ENCODE measurements at places on chromosomes 13 and 19.

GRCh38 chr19:47381121-47381520 lies 32.0 kb downstream of the DHX34 start:
- no peak for DNase-seq

- DNase-seq = peak; percentile 53
Measured at GRCh38 chr19:48064509-48064908, 20.6 kb upstream of the CABP5 start.

DNA sequence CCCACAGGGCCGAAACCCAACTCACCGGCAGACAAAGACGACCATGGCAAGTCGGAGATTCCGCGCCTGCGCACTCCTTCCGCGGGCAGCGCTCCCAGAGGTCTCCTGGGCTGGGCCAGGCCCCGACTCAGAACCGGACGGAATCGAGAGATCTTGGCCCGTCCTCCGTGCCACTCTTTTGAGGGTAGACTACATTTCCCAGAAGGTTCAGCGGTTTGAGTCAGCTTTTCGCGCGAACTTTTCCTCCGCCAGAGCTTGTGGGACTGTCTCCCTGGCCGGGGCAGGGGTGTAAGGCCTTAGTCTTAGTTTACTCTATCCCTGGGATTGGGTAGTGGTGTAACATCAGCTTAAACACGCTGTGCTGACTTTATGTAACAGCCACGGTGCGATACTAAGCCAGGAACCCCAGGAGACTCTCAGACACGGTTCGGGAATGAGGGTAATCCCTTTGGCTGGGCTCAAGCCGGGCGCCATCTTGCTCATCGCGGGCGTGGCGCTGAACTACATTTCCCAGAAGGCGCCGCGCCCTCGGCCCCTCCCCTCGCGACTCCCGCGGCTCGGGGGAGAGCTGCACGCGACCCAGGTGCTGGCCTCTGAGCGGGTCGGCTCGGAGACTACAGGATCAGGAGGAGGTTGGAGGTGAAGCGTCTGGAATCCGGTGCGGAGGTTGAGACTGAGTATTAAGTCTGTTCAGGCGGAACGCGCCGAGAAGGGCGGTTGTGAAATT lies at the start of gene ZNF260:
Gene ZNF260 (minus strand): TSS at position 78 of the 727 bp plus-strand sequence. CDS start 13,033 bp downstream, outside the sequence.
- peak; percentile 98 for DNase-seq

- peak; percentile 11 for DNase-seq
Measured at GRCh38 chr19:21328406-21328805, 804 bp downstream of the ZNF708 start.

- DNase-seq = no peak
Measured at GRCh38 chr13:93289842-93290241, 63.2 kb downstream of the GPC6 start.

DNA sequence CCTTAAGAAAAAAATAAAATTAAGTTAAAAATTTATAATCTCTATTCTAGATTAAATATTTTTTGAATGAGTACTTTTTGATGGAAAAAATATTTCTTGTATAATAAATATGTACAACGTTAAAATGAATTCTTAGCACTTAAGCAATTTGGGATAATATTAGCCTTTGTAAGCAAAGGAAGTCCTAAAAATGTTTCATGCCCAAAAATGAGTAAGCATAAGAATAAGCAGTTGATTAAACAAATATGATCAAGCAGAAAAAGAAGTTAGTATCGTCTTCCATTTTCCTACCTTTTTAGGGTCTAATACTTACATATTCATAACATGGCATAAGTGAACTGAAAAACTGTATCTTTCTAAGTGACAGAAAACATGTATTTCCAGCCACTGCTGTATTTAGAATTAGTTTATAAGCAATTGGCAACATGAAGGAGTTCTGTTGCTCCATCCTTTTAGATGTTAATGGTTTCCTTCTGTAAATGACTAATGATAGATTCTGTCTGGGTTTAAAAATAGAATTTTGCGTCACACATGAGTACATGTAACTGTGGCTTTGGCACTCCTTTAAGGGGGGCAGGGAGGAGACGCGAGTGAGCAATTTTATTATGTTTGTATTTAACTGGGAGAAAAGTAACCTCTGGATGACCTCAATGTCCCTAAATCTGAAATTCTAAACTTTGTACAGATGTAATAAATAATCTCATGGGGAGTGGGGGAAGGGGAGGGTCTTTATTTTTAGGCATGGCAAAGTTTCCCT lies 237.4 kb downstream of the RGCC start:
- peak; percentile 97 for DNase-seq

GRCh38 chr13:34751492-34751891 lies 190.6 kb upstream of the NBEA start:
- DNase-seq = no peak

GRCh38 chr13:36555151-36555986 lies 118.5 kb upstream of the SERTM1 start:
- no peak for DNase-seq

DNA sequence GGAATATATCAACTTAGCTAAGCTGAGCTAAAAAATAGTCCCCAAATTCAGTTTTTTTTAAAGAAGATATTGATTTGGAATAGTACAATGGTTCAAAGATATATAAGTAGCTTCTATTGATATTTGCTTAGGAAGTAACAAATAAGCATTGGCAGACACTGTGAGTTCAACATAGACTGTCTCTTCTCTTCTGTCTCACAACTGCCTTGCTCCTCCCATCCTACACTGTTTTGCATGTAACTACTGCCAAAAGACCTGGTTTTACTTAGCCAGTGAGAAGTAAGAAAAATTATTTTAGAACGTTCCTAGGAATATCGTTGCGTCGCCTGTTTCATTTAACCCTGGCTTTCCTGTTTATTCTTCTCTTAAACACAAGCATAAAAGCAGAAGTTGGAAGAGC lies 859.0 kb upstream of the SPRY2 start:
- no peak for DNase-seq

DNA sequence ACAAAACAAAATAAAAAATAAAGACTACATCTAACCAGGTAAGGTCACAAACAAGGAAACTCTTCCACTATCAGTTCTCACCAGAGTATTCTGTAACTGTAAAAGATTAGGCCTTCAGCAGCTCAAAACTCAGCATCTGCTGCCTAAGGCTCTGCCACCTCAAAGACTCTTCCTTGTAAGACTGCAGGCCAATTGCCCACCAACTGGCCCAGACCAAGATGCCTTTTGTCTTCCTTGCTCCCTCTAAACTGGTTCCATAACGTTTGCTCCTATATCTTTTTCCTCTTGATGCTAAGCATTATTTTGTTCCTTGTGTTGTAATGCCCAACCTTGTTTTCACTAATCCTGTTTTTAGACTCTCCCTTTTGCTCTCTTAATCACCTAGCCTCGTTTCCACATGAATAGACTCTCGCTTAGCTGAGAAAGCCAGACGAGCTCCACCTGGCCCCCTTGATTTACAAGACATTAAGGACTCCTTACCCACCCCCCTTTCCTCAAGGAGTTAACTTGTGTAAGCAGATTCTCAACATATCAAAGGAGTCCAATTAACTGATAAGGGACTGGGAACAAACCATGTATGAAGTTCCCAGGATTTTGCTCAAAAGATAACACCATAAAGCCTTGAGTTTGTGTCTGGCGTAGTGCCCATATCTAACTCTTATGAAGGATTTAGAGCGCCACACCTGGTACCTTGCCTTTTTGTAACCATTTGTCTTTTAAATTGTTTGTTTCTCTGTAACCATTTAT lies 1.5 kb downstream of the ZNF814 start:
- DNase-seq = no peak

- DNase-seq = no peak
Measured at GRCh38 chr19:3184847-3185460, 776 bp upstream of the NCLN start.

DNA sequence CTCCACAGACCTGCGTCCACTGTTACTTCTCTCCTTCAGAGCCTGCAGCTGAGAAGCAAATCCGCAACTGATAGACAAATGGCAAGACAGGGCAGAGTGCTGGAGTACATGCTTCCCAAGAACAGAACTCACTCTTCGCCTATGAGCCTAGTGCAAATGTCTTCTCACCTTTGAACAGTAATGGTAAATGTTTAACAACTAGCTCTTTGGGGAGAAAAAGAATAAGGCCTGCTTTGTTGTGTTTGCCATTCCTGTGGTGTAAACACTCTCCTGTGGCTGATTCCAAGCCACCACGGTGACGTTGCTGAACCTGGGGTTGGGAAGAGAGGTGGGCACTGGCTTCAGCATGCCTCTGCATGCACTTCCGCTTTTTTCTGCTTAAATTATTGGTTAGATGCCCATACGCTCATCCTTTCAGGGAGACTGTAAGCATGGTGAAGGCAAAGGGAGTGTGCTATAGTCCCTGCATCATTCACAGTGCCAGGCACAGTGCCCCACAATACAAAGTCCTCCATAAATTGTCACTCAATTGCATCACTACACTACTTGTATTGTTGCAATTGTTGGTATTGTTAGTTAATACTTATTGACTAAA lies 28.1 kb upstream of the GTF3A start:
- DNase-seq = no peak

DNA sequence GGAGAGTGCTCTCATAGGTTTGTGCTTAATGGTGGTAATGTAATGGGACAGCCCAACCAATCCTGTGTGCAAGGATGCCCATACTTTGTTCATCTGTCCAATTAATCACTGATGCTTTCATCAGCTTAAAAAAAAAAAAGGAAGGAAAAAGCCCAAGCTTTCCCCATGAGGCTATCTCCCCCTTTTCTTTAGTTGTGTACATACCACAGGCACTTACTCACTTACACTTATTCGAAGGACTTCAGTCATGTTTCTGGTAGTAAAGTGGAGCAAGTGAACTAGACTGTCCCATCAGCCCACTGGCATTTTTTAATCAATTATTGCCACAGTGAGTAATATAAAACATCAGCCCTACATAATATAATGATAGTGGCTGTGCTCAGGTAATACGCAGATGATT lies 183.5 kb upstream of the UFM1 start:
- peak; percentile 41 for DNase-seq
